Ascending aorta (tissue), 2 donors: ENCODE measurements at places on chromosomes 3 and 15.

GRCh38 chr15:68958597-68958996, 28.3 kb downstream of the SPESP1 start:
- H3K4me3 ChIP-seq, result no peak overlapping the region
- H3K27me3 ChIP-seq, result no peaks in the 10 kb centered on the region
- no peaks in the 10 kb centered on the region for H3K36me3 ChIP-seq
- DNase-seq, result no peak
- H3K27ac ChIP-seq, result no peak overlapping the region

DNA sequence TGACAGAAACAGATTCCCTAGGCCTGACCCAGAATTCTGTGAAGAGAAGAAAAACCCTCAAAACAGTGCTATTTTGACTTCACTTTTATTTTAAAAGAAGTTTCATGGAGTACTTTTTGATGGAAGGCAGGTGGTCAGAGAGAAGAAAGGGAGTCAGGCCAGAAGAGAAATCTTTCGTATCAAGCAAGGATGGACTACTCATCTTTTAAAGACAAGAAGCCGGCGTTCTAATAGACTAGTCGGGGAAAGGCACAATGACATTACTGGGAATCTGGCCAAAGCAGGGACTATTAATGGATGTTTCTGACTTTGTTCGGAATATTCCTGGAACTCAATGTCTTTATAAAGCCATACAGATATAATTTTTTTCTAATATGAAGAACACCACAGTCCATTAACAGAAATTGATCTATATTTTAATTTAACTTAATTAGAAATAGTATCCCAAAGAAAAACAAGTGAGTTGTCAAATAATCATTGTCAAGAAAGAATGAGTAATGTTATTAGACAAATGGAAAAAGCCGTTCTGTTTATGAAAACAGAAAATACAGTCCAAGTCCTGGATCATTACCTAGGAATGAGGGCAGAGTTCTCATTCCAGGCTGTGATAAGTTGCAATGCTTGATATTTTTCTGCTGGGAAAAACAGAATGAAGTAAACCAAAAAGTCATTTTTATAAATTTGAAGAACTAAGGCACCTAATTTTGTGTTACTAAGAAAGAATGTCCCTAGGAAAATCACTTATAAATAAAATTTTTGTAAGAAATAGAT, 23.7 kb upstream of the PCOLCE2 start:
- H3K27ac ChIP-seq, result peak overlapping the region; percentile 64
- H3K36me3 ChIP-seq, result no peaks in the 10 kb centered on the region
- no peak overlapping the region for H3K4me3 ChIP-seq
- no peaks in the 10 kb centered on the region for H3K27me3 ChIP-seq
- DNase-seq, result no peak
- peaks cover 14% of the 10 kb centered on the region for H3K4me1 ChIP-seq

DNA sequence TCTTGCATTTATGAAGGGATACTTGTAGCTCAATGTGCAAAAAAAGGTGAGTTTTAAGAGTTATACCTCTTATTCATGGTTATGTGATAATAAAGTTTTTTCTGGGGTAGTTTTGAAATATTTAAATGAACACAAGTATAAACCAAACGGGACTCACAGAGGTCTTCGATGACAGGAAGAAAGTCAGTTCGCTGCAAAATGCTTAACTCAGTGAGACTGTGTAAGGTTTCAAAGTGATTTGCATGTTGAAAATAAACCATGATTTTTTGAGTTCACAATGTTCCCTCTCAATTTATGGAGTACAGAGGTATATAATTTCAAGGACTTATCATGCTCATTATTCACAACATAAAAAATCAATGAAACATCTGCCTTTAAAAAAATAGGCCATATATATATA, 36.3 kb upstream of the MYH15 start:
- H3K4me1 ChIP-seq, result no peaks in the 10 kb centered on the region
- H3K36me3 ChIP-seq, result no peaks in the 10 kb centered on the region
- no peak overlapping the region for H3K27ac ChIP-seq
- no peaks in the 10 kb centered on the region for H3K27me3 ChIP-seq
- peak overlapping the region; percentile 43 for H3K4me3 ChIP-seq

GRCh38 chr3:132622761-132623160, 25.7 kb downstream of the ACKR4 start:
- peaks cover 10% of the 10 kb centered on the region for H3K36me3 ChIP-seq
- no peaks in the 10 kb centered on the region for H3K27me3 ChIP-seq
- H3K4me3 ChIP-seq, result no peak overlapping the region
- no peak for DNase-seq
- peaks cover 30% of the 10 kb centered on the region for H3K4me1 ChIP-seq
- peak overlapping the region; percentile 56 for H3K27ac ChIP-seq

DNA sequence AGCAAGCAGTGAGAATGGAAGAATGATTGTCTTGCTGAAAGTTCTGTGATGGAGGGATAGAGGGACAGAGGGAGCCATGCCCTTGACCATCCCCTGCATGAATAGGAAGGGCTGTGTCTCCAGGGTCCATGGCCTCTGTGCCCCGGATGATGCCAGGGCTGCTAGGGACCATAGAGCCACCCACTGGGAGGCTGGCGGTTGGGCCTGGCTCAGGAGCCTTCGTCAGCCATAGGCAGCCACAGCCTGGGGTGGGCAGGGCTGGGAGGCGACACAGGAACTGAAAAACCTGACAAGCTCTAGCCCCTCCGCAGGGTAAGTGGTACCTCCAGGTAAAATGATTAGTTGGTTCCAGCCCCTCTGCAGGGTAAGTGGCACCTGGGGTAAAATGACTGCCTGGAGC, 19.1 kb upstream of the LAMP3 start:
- no peak overlapping the region for H3K27ac ChIP-seq
- peaks cover 2% of the 10 kb centered on the region for H3K4me1 ChIP-seq
- H3K4me3 ChIP-seq, result no peak overlapping the region
- peak; percentile 50 for DNase-seq

- DNase-seq, result no peak
- H3K36me3 ChIP-seq, result no peaks in the 10 kb centered on the region
- H3K4me1 ChIP-seq, result peaks cover 20% of the 10 kb centered on the region
Measured at GRCh38 chr3:27680517-27681246, 41.4 kb downstream of the EOMES start.

GRCh38 chr3:138938056-138938876, 8.7 kb downstream of the FOXL2 start:
- DNase-seq, result no peak
- peak overlapping the region; percentile 56 for H3K4me3 ChIP-seq
- peaks cover 51% of the 10 kb centered on the region for H3K27me3 ChIP-seq
- H3K36me3 ChIP-seq, result no peaks in the 10 kb centered on the region
- H3K4me1 ChIP-seq, result peaks cover 12% of the 10 kb centered on the region

DNA sequence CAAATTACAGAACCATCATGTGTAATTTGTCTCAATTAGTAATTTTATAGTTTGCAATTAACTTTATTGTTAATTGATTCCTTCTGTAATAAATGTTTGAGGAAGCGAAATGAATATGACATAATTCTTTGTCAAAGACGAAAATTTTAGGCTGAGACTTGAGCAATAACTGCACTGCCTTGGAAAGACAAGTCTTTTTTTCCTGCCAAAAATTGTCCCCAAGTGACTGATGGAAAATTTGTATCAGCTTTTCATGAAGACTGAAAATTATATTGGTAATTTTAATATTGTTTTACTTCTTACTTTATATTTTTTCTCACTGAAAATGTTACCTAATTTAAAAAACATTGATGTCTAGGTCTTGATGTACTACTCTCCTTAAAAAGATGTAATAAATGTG, 622.6 kb downstream of the NLGN1 start:
- H3K4me1 ChIP-seq, result no peaks in the 10 kb centered on the region
- no peak overlapping the region for H3K27ac ChIP-seq
- no peak overlapping the region for H3K4me3 ChIP-seq
- no peaks in the 10 kb centered on the region for H3K36me3 ChIP-seq

DNA sequence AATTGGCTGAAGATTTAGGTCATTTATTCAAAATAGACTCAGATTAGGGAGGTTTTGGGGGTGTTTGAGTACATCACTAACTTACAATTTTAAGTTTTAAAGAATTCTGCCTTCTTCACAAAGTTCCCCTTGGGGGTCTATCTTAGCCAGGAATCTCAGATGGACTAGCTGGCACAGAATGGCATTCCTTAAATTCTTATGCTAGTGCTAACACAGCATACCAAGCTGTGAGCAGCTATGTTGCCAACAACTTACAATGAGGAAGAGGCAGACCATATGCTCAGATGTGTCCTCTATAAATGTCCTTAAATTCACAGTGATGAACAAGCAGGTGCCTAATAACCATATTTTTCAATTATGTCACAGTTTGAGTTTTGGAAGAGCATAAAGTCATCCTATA, 60.9 kb upstream of the NPHP3 start:
- H3K27ac ChIP-seq, result no peak overlapping the region
- no peak overlapping the region for H3K4me3 ChIP-seq
- H3K27me3 ChIP-seq, result no peaks in the 10 kb centered on the region
- DNase-seq, result no peak
- H3K4me1 ChIP-seq, result peaks cover 10% of the 10 kb centered on the region
- no peaks in the 10 kb centered on the region for H3K36me3 ChIP-seq

DNA sequence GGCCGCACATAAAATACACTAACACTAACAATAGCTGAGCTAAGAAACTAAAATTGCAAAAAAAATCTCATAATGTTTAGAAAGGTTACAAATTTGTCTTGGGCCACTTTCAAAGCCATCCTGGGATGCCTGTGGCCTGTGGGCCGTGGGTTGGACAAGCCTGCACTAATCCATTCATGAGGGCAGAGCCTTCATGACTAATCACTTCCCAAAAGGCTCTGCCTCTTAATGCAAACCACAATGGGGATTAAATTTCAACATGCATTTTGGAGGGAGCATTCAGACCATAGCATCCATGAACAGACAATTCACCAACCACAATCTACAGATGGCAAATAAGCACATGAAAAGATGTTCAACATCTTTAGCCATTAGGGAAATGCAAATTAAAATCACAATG, 128.2 kb downstream of the SUCLG2 start:
- no peaks in the 10 kb centered on the region for H3K4me1 ChIP-seq
- no peak overlapping the region for H3K27ac ChIP-seq
- H3K4me3 ChIP-seq, result no peak overlapping the region
- DNase-seq, result no peak
- H3K27me3 ChIP-seq, result no peaks in the 10 kb centered on the region

GRCh38 chr3:67678665-67679064, 24.3 kb upstream of the SUCLG2 start:
- DNase-seq, result no peak
- H3K36me3 ChIP-seq, result no peaks in the 10 kb centered on the region
- no peaks in the 10 kb centered on the region for H3K4me1 ChIP-seq
- no peak overlapping the region for H3K27ac ChIP-seq
- no peak overlapping the region for H3K4me3 ChIP-seq

DNA sequence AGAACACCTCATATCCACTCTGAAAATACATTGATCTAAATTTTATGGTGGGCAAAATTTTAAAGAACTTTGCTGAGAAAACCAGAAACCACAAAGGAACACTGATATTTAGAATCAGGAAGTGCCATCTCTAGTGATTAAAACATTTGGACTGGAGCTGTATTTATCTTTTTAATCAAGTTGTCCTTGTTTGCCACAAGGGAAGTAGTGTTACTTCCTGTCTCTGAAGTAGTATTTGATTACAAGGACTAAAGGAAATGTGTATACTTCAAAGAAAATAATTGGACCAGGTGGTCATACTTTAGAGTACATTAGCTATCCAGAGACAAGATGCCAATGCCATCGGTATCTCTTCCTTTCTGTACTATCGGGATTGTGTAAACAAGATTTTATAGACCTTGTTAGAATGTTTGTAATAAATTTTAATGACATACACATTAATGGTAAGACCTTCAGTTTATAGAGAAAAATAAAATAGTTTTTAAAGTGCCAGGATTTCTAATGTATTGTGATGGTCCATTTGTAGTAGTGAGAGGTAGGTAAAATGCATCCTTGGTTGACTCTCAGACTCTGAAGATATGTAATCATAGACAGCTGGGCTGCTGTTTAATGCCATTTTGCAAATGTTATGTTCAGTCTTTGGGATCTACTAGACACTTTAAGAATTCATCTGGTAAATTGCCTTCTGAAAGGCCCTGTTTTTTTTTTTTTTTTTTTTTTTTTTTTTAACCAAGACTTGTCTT, 131.9 kb downstream of the B3GALNT1 start:
- no peak overlapping the region for H3K4me3 ChIP-seq
- DNase-seq, result no peak
- no peaks in the 10 kb centered on the region for H3K27me3 ChIP-seq
- no peak overlapping the region for H3K27ac ChIP-seq
- no peaks in the 10 kb centered on the region for H3K36me3 ChIP-seq

GRCh38 chr3:72523429-72524151, 324.7 kb downstream of the SHQ1 start:
- no peak overlapping the region for H3K4me3 ChIP-seq
- no peaks in the 10 kb centered on the region for H3K4me1 ChIP-seq
- no peaks in the 10 kb centered on the region for H3K27me3 ChIP-seq
- no peaks in the 10 kb centered on the region for H3K36me3 ChIP-seq
- peak; percentile 65 for DNase-seq
- H3K27ac ChIP-seq, result no peak overlapping the region

- H3K27ac ChIP-seq, result no peak overlapping the region
- H3K36me3 ChIP-seq, result no peaks in the 10 kb centered on the region
- no peaks in the 10 kb centered on the region for H3K4me1 ChIP-seq
- H3K4me3 ChIP-seq, result peak overlapping the region; percentile 35
Measured at GRCh38 chr3:182726258-182727142, 66.8 kb upstream of the ATP11B start.

DNA sequence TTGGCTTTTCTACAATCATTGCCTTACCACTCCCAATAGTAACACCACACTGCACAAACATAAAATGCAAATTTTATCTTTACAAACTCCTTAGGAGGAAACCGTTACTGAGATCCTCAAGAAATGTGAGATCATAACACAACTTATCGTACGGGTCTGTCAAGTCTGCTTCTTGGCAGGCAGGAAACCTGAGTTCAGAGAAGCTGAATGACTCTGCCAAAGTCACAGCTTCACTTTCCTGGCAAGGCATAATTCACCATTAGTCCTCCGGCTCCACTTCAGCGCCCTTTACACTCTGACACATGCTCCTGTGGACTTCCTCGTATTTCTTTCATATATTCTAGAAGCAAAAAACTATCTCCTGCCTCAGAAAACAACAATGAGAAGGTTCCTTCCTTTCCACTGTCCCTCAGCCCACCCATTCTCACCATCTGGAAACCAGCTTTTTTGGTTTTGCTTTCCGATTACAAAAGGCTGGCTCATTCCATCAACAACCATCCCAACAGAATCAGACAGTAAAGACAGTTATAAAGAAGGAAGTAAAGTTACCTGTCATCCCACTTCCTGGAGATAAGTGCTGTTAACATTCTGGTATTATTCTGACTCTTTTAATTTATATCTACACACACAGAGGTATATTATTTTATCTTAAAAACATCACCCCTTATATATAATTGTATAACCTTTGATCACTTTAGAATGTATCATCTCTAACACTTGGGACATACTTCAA, 223.4 kb downstream of the STT3B start:
- H3K36me3 ChIP-seq, result no peaks in the 10 kb centered on the region
- no peak overlapping the region for H3K4me3 ChIP-seq
- H3K4me1 ChIP-seq, result peaks cover 5% of the 10 kb centered on the region
- H3K27me3 ChIP-seq, result no peaks in the 10 kb centered on the region
- H3K27ac ChIP-seq, result no peak overlapping the region

DNA sequence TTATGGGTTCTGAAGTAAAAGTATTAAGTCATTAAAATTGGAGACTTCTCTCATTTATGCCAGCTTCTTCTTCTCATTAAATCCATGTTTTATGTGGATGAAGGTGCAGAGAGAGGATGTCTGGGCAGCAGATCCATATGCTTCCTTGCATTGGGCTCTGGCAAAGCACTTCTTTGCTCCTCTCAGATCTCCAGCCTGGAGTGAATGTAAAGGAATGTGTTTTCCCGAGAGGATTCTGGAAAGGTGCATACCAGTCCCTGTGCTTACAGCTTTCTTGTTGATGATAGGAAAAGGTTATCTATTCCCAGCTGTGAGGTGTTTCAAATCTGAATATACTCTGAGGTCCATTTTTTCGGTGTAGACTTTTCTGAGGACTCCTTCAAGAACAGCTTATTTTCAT, 79.9 kb upstream of the PEX5L start:
- DNase-seq, result no peak
- no peaks in the 10 kb centered on the region for H3K4me1 ChIP-seq
- H3K36me3 ChIP-seq, result no peaks in the 10 kb centered on the region
- H3K27ac ChIP-seq, result no peak overlapping the region
- H3K4me3 ChIP-seq, result no peak overlapping the region
